Epithelial cell of alveolus of lung (primary cell): ENCODE measurements at places on chromosomes 1 and 21. TPM values are rescaled to one million over a fixed set of nuclear protein-coding genes. Genes with fewer than 3 reads are reported as not detected.

The CDC20 gene
- 46.8 and 117 TPM in 2 replicates for total RNA-seq

The KDF1 gene
- total RNA-seq: 1.7 TPM in 1 of 2 replicates, not detected in the other

The SLC9C2 gene
- not detected in 2 replicates for total RNA-seq

The YIPF1 gene
- 25.6 and 31.5 TPM in 2 replicates for total RNA-seq

The NPR1 gene
- total RNA-seq: 0.52 and 1.0 TPM in 2 replicates

The KCNN3 gene
- total RNA-seq: 0.13 and 0.32 TPM in 2 replicates

The PLA2G2C gene
- total RNA-seq: not detected in 2 replicates

The TNN gene
- total RNA-seq: 0.08 TPM in 1 of 2 replicates, not detected in the other

The MYOG gene
- 22.8 TPM in 1 of 2 replicates, not detected in the other for total RNA-seq

The NBPF8 gene
- total RNA-seq: 5.6 and 9.2 TPM in 2 replicates

The CTSS gene
- total RNA-seq: 2.2 and 25.2 TPM in 2 replicates
